ENCODE measurements at places on chromosomes 6 and 20.

GRCh38 chr20:6966721-6967120, 199.2 kb downstream of the BMP2 start:
- DNase-seq = no peak

- DNase-seq = no peak
These were observed 56.2 kb upstream of the EPB41L1 start for GRCh38 chr20:36098364-36098763.

GRCh38 chr20:51469578-51470498, 72.7 kb downstream of the NFATC2 start:
- no peak for DNase-seq

DNA sequence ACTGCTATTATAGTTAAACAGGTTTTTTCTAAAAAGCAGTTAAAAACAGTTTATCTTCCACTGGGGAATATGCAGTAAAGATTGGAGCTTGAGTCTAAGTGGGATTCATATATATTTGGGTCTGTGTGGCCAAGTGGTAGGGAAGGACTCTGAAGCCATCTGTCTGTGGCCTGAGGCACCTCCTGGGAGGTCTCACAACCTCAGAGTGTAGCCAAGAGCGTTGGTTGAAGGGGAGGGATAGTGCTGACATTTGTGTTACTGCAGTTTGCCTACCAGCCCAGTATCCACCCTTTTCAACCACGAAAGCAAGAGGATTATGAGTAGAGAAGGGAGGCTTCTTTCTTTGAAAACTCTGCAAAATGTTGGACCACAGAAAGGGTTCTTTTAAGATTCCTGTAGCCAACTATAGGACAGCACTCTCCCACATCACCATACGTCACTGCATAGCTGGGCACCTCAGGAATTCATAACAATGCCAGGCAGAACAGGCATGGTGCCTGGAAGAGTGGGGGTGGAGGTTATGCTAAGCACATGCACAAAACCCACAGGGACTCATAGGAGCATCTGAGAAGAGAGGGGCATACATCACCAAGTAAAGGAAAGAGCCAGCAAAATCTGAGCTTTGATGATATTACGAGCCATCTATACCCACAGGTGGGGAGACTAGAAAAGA, 90.5 kb upstream of the HEY2 start:
- DNase-seq = no peak

DNA sequence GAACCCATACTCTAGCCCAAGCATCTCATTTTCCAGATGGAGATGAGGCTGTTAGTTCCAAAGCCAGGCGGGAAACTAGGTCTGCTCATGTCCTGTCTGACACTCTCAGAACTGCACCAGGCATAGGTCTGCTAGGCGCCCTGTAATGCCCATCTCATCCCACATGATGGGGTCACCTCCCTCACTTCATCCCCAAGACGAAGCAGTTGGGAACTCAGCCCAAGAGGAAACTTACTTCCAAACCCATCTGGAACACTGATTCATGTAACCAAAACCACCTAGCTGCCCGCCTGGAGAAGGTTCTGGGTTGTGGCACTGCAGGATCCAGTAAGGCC, 119.4 kb upstream of the PRND start:
- DNase-seq = no peak

DNA sequence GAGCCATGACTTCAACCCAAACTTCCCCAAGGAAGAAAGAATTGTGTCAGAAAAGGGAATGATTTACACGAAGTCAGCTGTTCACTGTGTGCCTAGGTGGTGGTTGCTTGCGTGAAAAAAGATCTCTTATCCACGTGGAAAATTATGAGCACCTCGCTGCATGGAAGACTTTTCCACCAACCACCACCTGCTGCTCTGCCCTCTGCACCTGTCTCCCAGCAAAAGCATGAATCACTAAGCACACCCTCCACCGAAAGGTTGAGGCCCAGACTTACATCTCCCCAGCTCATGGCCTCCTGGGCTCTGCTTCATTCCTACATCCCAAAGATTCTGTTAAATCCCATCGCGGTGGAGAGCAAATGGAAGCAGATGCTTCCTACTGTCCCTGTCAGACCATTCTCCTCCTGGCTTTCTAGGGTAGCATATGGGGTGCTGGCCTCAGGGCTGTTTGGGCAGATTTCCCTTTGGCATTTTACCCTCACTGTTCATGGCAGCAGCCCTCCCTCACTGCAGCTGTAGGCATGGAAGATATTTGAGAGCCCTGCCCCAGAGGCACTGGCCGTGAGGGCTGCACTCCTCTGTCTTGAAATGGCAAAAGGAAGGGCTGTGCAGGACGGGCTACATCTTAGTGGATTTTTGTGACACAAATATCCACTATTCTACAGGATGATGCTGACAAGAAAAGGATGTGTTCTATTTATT, 37.6 kb upstream of the CST5 start:
- DNase-seq = no peak

DNA sequence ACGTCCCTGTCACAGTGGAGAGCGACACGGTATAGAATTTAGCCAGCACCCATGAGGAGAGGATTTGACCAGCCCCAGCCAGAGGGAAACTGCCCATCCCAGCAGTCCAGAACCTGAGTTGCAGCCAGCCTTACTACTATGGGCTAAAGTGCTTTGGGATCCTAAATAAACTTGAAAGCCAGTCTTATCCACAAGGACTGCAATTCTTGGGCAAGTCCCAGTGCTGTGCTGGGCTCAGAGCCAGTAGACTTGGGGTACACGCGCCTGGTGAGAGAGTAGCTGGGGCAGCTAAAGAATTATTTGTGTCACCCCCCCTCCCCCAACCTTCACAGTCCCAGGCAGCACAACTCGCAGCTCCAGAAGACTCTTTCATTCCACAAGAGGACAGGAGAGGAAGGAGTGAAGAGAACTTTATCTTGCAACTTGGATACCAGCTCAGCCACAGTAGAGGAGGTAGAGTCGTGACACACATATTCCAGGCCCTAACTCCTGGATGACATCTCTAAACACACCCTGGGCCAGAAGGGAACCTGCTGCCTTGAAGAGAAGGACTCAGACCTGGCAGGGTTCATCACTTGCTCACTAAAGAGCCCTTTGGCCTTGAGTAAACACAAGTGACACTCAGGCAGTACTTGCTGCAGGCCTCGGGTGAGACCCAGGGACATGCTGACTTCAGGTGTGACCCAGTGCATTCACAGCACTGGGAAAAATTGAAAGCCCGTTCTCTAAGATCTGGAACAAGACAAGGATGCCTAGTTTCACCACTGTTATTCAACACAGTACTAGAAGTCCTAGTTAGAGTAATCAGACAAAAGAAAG, 100.3 kb downstream of the REV3L start:
- no peak for DNase-seq

GRCh38 chr20:58078741-58079522, 149.5 kb downstream of the ANKRD60 start:
- DNase-seq = no peak

- DNase-seq = no peak
These were observed 41.3 kb upstream of the IL20RA start for GRCh38 chr6:137086031-137086430.

GRCh38 chr20:23021541-23021940, 13.6 kb upstream of the SSTR4 start:
- no peak for DNase-seq

DNA sequence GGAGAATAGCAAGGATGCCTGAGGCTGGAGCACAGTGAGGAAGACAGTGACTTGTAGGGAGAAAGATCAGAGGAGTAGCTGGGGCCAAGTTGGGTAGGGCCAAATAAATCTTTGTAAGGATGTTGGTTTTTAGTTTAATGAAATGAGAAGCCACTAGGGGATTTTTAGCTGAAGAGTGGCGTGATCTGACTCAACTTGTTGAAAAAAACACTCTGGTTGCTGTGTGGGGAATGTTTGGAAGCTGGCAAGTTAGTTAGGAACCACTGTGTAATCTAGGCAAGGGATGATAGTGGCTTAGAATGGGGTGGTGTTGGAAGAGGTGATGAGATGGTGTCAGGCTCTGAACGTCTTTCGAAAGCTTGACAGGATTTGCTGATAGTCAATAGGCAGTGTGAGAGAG, 176.1 kb upstream of the HDDC2 start:
- no peak for DNase-seq

DNA sequence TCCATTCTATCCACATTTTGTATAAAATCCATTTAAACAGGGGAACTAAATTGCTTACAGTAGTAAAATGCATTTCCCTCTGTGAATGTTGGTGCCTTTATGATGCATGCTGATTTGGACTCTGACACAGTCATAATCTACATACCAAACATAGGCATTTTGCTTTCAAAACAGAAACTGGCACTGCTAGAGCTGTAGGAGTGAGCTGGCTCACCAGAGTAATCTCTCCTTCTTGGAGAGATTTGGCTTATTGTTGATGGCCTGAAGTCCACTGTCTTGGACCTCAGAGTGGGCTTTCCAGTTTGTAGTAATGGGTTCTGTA, 363.2 kb upstream of the FLRT3 start:
- DNase-seq = no peak

DNA sequence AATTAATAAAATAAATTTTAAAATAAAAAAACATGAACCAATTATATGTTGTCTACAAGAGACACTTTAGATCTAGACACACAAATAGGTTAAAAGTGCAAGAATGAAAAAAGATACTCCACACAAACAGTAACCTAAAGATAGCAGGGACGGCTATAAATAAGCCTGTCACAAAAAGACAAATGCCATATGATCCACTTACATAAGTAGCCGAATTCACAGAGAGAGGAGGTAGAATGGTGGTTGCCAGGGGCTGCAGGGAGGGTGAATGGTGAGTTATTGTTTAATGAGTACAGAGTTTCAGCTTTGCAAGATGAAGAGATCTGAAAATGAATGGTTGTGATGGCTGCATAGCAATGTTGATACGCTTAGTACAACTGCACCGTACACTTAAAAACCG, 32.7 kb downstream of the KATNA1 start:
- DNase-seq = no peak

DNA sequence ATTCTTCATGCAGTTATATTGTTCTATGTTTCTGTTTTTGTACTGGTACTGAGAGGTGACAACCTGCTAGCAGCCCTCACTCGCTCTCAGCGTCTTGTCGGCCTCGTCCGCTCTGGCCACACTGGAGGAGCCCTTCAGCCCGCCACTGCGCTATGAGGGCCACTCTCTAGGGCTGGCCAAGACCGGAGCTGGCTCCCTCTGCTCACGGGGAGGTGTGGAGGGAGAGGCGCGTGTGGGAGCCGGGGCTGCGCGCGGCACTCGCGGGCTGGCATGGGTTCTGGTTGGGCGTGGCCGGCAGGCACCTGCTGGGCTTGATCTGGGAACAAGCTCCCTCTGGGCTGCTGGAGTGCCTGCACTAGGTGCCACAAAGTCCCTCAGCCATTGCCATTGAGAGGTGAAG, 1323.8 kb upstream of the EYS start:
- DNase-seq = no peak

DNA sequence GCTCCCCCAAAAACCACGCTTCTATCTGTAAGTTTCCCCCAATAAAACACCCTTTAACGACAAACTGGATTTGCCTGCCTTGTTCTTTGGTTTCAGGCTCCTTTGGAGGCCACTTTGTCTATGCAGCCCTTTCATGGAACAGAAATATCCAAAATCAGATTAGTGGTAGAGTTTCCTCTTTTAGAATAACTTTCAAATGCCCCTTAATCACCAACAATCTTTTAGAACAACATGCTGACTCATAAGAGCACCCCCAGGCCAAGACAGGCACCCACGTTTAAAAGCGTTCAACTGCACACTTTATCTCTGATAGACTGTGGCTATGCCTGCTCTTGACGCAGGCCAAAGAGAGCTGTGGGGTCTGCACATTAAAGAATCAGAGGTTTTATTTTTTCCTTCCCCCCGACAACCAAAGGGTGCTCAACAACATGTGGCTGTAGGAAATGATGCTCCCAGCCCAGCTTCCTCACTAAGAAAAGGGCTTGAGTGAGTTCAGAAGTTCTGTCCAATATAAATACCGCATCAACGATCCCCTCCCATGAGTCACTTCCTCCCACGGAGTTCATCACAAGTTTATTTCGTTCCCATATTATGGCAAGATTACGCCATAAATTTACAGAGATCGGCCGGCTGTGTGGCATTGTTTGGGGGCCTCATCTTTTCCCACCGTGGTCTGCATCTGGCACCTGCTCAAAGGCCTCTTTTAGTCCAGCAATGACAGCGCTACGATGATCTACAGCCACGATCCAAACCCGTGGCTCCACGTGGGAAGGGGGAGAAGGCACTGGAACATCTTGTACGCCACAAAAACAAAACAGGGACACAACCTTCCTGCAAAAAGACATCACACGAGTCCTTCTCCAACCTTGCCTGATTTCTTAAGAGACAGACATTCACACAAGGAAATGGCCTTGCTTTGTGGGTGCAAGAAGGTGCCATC, 88.8 kb upstream of the NFATC2 start:
- DNase-seq = no peak

DNA sequence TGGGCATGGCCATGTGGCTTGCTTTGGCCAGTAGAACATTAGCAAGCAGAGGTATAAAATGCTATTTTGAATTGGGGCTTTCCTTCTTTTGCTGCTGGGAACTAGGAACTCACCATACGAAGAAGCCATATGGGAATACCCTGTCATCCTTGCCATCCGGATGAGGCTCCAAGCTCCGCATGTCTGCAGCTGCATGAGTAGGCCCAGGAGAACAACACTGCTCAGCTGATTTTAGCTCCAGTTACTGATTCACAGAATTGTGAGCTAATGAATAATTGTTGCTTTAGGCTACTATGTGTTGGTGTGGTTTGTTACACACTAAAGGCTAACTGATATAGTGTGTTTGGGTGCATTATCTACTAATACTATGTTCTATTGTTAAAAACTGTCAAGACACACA, 2.7 kb upstream of the PLCB4 start:
- no peak for DNase-seq

- DNase-seq = no peak
These were observed 28.6 kb upstream of the SPO11 start for GRCh38 chr20:57301026-57301425.

DNA sequence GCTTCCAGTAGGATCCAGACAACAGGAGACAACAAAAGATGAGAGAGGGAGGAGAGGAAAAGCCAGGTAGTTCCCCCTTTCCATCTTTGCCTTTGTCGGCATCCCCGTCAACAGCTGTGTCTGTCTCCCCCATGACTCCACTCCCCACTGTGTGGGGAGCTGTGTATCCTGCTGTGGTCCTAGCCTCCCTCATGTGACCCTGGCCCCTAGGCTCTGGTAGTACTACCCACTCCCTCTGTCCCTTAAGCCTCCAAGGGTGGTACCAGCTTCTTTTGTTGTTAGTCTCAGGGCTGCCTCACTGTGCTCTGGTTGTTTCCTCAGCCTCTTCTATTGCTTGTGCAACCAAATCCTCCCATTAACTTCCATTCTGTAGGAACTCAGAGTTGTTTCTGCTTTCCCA, 28.7 kb downstream of the ANKEF1 start:
- no peak for DNase-seq

DNA sequence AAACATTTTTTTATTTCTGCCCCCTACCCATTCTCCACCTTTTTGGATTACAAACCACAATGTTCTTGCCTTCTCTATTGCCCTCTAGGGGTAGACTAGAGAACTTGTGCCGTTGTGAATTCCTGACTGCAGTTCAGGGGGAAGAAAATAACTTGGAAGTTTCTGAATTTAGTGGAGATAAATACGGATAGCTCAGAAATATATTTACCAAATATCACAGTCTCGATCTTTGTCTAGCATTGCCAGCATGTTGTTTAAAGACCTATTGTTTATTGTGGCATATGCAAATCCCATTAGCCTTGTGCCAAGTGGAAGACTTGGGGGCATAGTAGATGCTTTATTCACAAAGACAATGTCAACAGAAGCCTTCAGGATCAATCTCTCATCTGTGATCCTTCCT, 154.1 kb upstream of the MMS22L start:
- DNase-seq = no peak
